ENCODE measurements at places on chromosomes 6 and 20.

- no peak for DNase-seq
These were observed 47.9 kb downstream of the STK35 start for GRCh38 chr20:2149507-2149906.

DNA sequence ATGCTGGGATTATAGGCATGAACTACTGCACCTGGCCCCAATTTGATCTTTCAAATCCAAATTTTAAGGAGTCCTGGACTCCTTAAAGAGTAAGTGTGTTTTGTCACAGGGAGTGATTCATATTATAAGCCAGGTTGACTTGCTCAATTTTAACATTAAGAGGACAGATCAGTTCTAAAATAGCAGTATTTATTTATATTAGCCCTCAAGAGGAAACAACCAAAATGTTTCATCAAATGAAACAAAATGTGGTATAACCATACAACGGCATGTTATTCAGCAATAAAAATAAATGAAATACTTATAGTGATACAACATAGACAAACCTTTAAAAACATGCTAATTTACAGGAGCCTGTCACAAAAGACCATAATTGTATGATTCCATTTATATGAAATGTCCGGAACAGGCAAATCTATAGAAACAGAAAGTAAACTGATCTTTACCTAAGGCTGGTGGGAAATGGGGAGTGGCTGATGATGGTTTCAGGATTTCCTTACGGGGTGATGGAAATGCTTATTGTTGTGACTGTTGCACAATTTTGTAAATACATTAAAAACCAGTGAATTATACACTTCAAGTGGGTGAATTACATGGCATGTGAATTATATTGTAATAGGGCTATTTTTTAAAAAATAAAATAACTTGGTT lies 637.4 kb downstream of the MMUT start:
- no peak for DNase-seq

DNA sequence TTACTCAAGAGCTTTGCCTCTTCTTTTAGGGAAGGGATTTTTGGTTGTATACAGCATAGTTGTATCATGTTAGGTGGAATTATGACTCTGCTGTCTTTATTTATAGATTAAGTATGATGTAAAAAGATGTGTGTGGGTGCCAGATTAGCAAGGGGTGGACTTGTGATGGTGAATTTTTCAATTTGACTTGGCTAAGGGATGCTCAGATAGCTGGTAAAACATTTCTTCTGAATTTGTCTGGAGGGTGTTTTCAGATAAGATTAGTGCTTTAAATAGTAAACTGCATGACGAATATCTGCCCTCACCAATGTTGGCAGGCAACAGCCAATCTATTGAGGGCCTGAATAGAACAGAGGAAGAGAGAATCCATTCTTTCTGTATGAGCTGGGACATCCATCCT lies 173.3 kb upstream of the TNFAIP3 start:
- no peak for DNase-seq

GRCh38 chr6:88294702-88295101 lies 128.6 kb upstream of the CNR1 start:
- no peak for DNase-seq
